NCI-H446 treated with DMSO at 0.1 percent for 48 hours (cell line): ENCODE measurements at places on chromosomes 5 and 9.

GRCh38 chr5:144503123-144503522, 332.4 kb downstream of the KCTD16 start:
- DNase-seq: no peak

DNA sequence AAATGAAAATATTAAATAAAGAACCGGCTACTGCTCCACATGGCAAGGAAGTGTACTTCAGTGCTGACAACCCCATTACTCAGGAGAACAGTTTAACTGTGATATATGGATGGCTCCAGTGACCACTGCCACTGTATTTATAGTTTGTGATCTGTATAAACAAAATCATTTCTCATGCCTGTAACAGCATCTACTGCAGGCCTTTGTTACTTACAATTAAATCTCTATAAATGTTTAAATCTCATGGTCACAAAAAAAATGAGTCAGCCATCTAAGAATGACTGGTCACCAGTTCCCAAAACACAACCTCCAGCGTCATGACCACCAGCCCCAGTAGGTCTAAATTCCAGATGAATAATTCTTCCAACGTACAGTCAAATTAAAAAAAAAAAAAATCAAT, 24.6 kb downstream of the SERINC5 start:
- no peak for DNase-seq

DNA sequence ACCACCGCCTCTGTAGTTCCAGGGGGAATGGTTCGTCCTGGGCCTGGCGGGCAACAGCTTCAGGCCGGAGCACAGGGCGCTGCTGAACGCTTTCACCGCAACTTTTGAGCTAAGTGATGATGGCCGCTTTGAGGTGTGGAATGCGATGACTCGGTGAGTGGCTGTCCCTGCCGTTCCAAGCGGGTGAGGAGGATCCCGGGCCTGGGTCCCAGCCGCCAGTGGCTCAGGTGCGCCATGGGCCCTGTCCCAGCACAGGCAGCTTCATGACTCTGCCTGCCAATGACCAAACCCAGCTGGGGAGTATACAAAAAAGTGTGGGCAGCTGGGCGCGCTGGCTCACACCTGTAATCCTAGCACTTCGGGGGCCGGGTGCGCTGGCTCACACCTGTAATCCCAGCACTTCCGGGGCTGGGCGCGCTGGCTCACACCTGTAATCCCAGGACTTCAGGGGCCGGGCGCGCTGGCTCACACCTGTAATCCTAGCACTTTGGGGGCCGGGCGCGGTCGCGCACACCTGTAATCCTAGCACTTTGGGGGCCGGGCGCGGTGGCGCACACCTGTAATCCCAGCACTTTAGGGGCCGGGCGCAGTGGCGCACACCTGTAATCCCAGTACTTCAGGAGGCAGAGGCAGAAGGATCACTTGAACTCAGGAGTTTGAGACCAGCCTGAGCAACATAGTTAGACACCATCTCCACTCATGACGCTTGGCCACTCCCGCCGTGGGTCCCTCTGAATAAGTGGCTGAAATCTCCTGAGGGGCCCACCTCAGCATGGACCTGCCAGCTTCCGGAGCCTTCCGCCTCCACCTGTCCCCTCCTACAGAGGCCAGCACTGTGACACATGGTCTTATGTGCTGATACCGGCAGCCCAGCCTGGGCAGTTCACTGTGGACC, 1.1 kb downstream of the LCN12 start:
- DNase-seq: no peak

- no peak for DNase-seq
These were observed 111.4 kb downstream of the LHX2 start for GRCh38 chr9:124122813-124123462.

DNA sequence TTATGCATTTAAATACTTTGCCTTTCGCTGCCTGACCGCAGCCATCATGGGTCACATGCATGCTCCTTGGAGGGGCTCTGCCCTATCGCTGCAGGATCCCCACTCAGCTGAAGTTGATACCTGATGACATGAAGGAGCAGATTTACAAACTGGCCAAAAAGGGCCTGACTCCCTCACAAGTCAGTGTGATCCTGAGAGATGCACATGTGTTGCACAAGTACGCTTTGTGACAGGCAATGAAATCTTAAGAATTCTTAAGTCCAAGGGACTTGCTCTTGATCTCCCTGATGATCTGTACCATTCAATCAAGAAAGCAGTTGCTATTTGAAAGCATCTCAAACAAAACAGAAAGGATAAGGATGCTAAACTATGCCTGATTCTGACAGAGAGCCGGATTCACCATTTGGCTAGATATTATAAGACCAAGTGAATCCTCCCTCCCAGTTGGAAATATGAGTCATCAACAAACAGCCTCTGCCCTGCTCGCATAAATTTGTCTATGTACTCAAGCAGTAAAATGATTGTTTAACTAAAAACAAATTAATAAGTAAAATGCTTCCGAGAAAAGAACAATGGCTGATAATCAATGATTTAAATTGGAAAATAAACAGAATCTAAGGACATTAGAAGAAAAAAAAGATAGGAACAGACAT, 41.6 kb upstream of the PPP2CA start:
- DNase-seq: no peak

GRCh38 chr5:88925692-88926490, 42.9 kb upstream of the MEF2C start:
- DNase-seq: no peak

DNA sequence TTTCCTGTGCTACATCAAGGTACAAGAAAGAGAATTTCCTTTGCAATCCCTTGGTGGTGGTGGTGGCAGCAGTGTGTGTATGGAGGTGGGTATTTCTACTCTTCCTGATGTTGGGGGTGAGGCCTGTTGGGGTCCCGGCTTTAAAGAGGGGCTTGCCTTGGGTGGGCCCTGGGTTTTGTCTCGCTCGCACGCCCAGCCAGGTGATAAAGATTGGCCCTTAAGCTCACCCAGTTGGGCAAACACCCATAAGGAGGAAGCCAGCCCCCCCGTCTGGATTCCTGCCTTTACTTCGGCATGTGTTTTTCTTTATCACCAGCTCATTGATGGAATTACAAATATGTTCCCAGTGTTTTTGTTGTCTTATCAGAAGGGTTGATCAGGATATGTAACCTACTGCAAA, 16.0 kb upstream of the SARDH start:
- DNase-seq: no peak

- DNase-seq: no peak
These were observed 40.9 kb upstream of the SARDH start for GRCh38 chr9:133779081-133779480.

GRCh38 chr9:19209188-19209587, 21.3 kb upstream of the DENND4C start:
- no peak for DNase-seq

DNA sequence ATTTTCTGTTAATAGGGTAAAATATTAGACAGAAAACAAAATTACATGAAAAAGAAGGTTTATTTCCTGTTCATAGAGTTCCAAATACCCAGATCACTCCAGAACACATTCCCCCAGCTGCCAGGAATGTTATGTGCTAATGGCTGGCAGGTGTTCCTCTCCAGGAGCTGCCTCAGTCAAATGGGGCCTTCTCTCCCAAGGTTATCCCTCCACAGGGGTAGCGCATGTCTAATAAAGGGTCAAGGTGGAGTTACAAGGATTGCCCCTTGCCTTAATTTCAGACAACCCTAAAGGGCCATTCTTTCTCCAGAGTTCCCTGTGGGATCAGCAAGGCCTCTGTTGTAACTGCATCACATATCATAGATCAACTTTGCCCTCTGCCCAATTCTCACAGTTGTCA, 148.6 kb upstream of the PLPPR1 start:
- DNase-seq: no peak

GRCh38 chr9:32764139-32764538, 19.2 kb upstream of the TMEM215 start:
- no peak for DNase-seq

GRCh38 chr5:73119451-73120157, 771 bp upstream of the TMEM171 start:
- DNase-seq: no peak
